ENCODE measurements at places on chromosomes 16 and 17.
A peak's percentile ranks its signal among the peaks of the same experiment; 100 is the strongest.

GRCh38 chr17:40362696-40363110 is 1.8 kb downstream of the GJD3 start:
- no peak for DNase-seq

DNA sequence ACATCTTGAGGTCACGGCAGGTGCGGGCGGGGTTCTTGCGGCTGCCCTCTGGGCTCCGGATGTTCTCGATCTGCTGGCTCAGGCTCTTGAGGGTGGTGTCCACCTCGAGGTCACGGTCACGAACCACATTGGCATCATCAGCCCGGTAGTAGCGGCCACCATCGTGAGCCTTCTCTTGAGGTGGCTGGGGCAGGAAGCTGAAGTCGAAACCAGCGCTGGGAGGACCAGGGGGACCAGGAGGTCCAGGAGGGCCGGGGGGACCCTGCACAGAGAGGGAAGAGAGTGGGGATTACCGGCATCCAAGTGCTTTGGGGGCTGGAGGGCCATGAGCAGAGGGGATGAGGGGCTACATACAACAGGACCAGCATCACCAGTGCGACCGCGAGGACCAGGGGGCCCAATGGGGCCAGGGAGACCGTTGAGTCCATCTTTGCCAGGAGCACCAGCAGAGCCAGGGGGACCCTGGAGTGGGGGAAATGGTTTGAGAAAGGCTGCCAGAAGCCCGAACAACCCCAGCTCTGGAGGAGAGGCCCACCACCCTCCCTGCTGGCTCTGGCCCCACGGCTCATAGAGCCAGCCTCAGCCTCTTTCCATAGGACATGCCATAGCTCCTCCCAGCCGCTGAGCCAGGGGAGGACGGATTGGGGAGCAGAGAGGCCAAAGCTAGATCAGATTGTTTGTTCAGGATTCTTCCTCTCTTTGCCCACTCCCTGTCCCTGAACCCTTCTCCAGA is 14.6 kb downstream of the COL1A1 start:
- no peak for DNase-seq

DNA sequence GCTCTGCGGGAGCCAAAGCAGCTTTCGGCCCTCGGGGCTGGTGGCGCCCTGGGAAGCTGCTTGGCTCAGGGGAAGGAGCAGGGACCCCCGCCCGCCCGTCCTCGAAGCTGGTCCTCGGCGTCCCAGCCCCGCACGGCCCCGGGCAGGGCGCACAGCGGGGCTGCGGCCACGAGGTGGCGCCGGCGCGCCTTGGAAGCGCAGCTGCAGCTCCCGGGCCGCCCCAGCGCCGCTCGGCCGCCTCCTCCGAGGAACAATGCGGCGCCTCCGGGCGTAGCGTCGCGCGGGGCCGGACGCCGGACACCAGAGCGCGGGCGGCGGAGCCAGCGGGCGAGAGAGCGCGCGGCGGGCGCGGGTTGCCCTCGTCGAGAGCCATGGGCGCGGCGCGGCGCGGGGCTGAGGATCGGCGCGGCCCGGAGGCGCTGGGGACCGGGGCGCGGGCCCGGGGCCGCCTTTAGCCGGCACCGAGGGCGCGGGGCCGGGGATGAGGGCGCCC is at the start of gene MGAT5B:
TSS of gene MGAT5B (plus strand) at position 229 of the 493 bp plus-strand sequence. CDS start 626 bp downstream, outside the sequence.
- peak; percentile 79 for DNase-seq

GRCh38 chr17:40545660-40546059 is 19.6 kb downstream of the CCR7 start:
- no peak for DNase-seq

- DNase-seq, result no peak
These were observed 13.8 kb upstream of the PLCG2 start for GRCh38 chr16:81765111-81765919.

DNA sequence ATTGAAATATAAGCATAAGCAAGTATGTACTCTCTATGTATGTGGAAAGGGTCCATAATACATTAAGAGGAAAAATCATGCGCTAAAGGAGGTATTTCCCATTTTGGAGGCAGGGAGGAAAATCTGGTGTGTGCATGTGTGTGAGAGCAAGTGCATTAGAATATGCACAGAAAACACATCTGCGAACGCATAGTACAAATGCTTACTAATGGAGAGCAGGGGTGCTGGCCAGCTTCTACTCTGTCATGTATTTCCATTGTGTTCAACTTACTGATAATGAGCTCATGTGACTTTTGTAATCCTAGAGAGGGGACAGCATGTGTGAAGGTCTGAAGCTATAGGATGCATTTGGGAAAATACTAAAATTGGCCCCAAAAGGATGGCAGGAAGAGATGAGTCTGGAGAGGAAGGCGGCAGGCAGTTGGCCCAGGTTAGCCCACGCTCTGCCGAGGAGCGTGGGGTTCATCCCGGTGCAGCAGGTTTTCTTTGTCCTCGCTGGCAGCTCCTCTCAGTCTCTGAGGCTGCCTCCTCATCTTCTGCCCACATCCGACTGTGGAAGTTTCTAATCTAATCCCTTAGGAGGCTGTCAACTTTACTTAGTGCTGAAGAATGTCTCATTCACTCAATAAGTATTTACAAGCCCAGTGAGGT is 17.8 kb upstream of the KSR1 start:
- DNase-seq, result no peak

DNA sequence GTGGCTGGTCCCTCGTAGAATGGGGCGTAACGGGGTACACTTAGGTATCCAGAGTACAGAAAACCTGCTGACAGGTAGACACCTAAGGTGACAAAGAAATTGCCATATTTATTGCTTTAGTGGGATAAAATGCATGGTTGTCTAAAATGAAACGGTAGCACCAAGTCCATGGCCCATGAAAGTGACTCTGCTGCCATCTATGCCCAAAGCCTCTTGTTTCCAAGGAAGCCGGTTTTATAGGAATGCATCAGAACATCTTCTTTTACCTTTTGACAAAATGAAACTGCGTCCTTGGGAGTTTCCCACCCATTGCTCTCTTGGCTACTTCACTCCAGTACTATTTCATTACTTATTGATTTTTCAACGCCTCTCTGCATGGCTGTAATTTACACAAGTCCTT is 151.3 kb upstream of the ZFHX3 start:
- no peak for DNase-seq
